ENCODE measurements at places on chromosomes 1 and 21.

- DNase-seq = no peak
Measured at GRCh38 chr1:88645886-88646285, 38.2 kb upstream of the PKN2 start.

GRCh38 chr1:117051224-117052064 is 8.7 kb upstream of the TTF2 start:
- no peak for DNase-seq

GRCh38 chr1:78519446-78519845 is 28.7 kb downstream of the PTGFR start:
- no peak for DNase-seq

DNA sequence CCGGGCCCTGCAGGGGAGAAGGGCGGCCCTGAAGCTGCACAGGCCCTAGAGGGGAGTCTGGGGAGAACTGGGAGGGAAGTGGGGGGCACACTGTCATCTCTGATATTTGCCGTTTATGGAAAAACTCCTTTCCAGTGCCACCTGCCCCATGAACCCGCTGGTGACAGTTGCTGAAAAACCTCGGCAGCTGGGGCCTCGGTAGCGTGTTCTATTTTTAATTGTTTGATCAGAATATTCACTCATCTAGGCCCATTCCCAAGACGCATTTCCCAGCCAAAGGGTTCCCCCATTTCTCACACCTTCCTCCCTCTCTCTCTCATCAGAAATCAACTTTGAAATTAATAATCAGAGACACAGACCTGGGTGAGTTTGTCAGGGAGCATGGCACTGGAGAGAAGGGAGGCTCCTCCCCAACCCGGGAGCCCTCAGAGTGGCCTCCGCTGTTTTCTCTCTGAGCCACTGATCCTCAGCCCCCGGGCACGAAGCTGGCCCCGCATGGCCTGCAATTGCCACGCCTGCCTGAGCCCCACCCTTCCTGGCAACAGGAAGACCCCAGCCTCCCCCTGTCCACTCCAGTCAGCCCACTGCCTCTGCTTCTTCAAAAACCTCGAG is 111.1 kb downstream of the CASZ1 start:
- no peak for DNase-seq

GRCh38 chr1:6646499-6647148 is 22.0 kb downstream of the THAP3 start:
- DNase-seq = peak; percentile 44

DNA sequence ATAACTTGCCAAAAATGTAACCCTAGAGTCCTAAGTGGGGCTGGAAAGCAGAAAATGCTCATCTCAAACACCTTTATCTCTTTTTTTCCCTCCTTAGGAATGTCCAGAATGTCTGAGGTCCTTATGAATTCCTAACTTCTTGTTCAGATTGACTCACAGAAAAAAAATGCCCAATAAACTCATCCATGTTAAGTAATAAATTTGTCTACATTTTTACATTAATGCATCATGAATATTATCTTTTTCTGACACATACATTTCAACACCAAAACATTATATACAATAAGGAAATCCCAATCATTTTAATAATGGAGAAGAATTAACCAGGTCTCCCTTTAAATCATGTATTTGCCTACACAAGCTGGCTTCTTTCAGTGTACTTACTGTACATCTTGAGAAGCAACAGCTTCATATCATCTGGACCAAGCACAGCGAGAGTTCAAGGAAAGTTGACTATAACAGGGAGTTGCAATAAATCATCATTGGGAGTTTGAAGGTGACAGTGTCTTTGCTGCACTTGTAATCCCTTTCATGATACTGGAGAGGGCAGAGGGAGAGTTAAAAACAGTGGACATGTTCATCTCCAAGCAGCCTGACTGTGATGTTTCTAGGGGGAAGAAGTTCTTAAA is 565.2 kb downstream of the LTN1 start:
- no peak for DNase-seq
